Activated CD8-positive, alpha-beta memory T cell treated with anti-CD3 and anti-CD28 coated beads, Interleukin-2, amount 10 ng/mL, durations not matched to agents 7 days and 5 days (primary cell): ENCODE measurements at places on chromosomes 16 and 17. TPM values are rescaled to one million over a fixed set of nuclear protein-coding genes. Genes with fewer than 3 reads are reported as not detected.

DNA sequence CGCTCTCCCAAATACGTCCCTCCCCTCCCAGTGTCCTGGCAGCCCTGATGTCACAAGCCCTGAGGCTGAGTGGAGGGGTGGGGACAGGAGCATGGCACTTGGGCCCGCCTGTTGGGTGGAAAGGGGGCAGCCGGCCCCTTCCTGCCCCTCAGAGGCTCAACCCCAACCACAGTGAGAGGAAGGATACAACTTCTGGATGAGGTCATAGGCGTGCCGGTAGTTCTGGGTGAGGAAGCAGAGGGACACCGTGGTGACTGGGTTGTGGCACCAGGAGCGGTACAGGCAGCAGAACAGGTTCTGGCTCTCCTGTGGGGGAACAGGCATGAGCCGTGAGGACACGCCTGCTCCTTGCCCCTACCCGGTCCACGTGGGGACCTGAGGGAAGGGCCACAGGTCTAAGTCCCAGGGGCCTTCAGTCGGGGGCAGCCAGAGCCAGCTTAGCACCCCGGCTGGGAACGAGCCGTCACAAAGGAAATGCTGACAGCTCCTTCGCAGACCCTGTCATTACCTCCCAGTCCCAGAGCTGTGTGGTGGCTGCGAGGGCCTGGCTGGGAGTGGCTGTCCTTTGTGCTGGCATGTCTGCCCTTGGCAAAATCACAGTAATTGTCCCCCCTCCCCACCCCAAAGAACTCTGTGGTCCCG is 11.2 kb upstream of the MTSS2 start:
- peak; percentile 70 for DNase-seq
- no peaks in the 10 kb centered on the region for H3K27me3 ChIP-seq
- H3K4me1 ChIP-seq: peaks cover 28% of the 10 kb centered on the region
- H3K36me3 ChIP-seq: no peaks in the 10 kb centered on the region

GRCh38 chr16:87051526-87052320 is 265.5 kb downstream of the C16orf95 start:
- H3K36me3 ChIP-seq: no peaks in the 10 kb centered on the region
- H3K4me1 ChIP-seq: no peaks in the 10 kb centered on the region
- no peak overlapping the region for H3K4me3 ChIP-seq
- H3K27ac ChIP-seq: no peak overlapping the region
- peaks cover 6% of the 10 kb centered on the region for H3K27me3 ChIP-seq
- DNase-seq: no peak

DNA sequence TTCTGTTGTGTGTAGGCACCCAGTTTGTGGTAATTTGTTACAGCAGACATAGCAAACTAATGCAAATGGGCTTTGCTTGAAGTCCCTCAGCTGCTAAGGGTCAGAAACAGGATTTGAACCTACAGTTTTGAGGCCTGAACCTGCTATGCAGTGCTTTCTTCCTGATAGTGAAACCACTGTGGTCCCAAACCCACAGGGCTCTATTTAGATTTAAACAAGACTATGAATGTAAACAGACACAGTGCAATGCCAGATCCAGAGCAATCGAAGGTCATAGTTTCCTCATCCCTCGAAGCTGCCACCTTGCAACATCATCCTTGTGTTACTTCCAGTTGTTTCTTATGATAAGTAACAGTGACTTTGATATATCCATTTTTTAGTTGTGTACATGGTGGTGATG is 630.2 kb downstream of the WWOX start:
- H3K27ac ChIP-seq: no peak overlapping the region
- H3K27me3 ChIP-seq: no peaks in the 10 kb centered on the region
- peaks cover 2% of the 10 kb centered on the region for H3K36me3 ChIP-seq
- no peak for DNase-seq

- no peak within 1 kb of the TSS for H3K27ac ChIP-seq
- no peak for DNase-seq
- peaks cover 30% of the 10 kb centered on the region for H3K4me1 ChIP-seq
- no peak within 1 kb of the TSS for H3K4me3 ChIP-seq
- no peaks in the 10 kb centered on the region for H3K36me3 ChIP-seq
- peaks cover under 1% of the 10 kb centered on the region for H3K27me3 ChIP-seq
Measured at GRCh38 chr17:50165867-50166517, at the start of gene SGCA. Gene SGCA, plus strand, starts transcription at chr17:50166005. Its CDS starts 36 bp downstream, at chr17:50166041.

DNA sequence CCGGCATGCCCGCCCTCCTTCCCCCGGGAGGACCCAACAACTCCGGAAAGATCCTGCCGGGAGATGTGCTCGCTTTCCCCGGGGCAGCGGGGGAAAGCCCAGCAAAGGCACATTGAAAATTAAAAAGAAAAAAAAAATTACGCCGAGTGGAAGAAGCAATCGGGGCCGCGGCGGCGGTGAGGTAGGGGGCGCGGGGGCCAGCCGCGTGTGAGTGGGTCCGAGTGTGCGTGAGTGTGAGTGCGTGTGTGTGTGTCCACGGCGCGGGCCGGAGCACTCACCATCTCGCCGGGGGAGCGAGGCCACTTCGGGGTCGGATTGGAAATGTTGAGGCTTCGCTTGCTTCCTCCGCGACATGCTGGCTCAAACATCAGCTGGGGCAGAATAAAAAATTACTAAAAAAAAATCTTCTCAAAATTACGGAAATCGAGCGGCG is at the start of gene SALL1:
TSS of gene SALL1 (minus strand) at position 383 of the 433 bp plus-strand sequence. CDS start at position 354, 29 bp downstream.
- H3K27ac ChIP-seq: peak within 1 kb of the TSS; percentile 43
- peaks cover 80% of the 10 kb centered on the region for H3K27me3 ChIP-seq
- peaks cover 11% of the 10 kb centered on the region for H3K36me3 ChIP-seq
- no peak within 1 kb of the TSS for H3K4me3 ChIP-seq
- DNase-seq: no peak
- no peaks in the 10 kb centered on the region for H3K4me1 ChIP-seq

DNA sequence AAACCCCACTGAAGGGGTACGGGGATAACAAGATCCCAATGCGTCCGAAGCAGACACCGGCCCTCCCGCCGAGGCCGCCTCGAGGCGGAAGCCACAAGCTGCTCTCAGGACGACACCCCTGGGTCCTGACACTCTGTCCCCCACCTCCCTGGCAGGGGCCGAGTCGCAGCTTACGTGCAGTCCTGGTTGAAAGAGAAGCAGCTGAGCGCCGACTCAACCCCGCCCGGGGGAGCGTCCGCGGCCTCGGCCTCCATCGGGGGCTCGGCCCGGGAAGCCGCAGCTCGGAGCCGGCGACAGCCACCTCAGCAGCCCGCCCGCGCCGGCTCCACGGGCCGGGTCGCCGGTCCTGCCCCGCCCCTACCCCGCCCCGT is at the start of gene WIPI1:
TSS of gene WIPI1 (minus strand) at position 329 of the 371 bp plus-strand sequence. CDS start at position 254, 75 bp downstream.
- H3K27ac ChIP-seq: peak within 1 kb of the TSS; percentile 94
- peak; percentile 78 for DNase-seq
- peaks cover 13% of the 10 kb centered on the region for H3K36me3 ChIP-seq
- H3K27me3 ChIP-seq: no peaks in the 10 kb centered on the region
- H3K4me3 ChIP-seq: peak within 1 kb of the TSS; percentile 95
- peaks cover 76% of the 10 kb centered on the region for H3K4me1 ChIP-seq

DNA sequence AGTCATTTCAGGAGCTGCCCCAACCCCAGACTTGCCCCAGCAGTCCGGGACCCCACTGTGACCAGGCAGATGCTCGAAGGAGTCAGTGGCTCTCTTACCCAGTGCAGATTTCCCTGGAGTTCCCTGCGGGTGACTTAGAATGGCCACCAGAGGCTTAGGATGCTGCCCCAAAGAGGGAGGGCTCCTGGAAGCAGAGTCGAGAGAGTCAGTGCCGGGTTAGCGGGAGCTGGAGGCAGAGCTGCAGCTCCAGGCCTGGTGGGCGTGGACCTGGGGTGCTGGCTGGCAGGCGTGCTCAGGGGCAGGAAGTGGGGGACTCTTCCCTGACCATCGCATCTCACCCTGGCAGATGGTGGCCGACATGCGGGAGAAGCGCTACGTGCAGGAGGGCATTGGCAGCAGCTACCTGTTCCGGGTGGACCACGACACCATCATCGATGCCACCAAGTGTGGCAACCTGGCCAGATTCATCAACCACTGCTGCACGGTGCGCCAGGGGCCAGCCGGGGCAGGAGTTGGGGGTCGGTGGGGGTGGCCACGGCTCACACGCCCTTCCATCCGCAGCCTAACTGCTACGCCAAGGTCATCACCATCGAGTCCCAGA is 1.6 kb upstream of the HSD3B7 start:
- no peak overlapping the region for H3K4me3 ChIP-seq
- DNase-seq: no peak
- no peaks in the 10 kb centered on the region for H3K27me3 ChIP-seq
- peaks cover 15% of the 10 kb centered on the region for H3K4me1 ChIP-seq
- peaks cover 8% of the 10 kb centered on the region for H3K36me3 ChIP-seq

GRCh38 chr17:7894226-7894625 is 5.6 kb downstream of the CHD3 start:
- H3K27ac ChIP-seq: no peak overlapping the region
- no peaks in the 10 kb centered on the region for H3K27me3 ChIP-seq
- peaks cover 63% of the 10 kb centered on the region for H3K36me3 ChIP-seq
- peaks cover 4% of the 10 kb centered on the region for H3K4me1 ChIP-seq

GRCh38 chr17:72461757-72462156 is 340.9 kb downstream of the SOX9 start:
- H3K4me1 ChIP-seq: no peaks in the 10 kb centered on the region
- no peak overlapping the region for H3K4me3 ChIP-seq
- H3K27me3 ChIP-seq: no peaks in the 10 kb centered on the region
- H3K36me3 ChIP-seq: no peaks in the 10 kb centered on the region

DNA sequence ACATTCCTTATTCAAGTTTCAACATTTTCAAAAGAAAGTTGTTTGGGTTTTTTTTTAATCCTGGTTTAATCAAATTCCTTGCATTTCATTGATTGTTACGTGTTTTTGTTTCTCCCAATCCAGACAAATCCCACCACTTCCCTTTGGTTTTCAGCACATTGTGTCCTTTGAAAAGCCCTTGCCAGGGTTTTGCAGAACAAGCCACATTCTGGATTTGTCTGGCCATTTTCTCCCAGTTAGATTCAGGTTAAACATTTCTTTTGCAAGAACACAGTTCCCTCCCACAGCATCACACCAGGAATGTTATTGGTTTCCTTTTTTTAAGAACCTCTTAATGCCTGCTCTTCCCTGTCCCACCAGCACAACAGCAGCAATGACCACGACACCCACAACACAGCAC is 278.0 kb upstream of the SALL1 start:
- H3K27me3 ChIP-seq: no peaks in the 10 kb centered on the region
- H3K4me1 ChIP-seq: no peaks in the 10 kb centered on the region
- no peak overlapping the region for H3K27ac ChIP-seq
- H3K4me3 ChIP-seq: no peak overlapping the region
- H3K36me3 ChIP-seq: no peaks in the 10 kb centered on the region

GRCh38 chr17:38619937-38620550 is 14.3 kb upstream of the SRCIN1 start:
- H3K36me3 ChIP-seq: peaks cover 1% of the 10 kb centered on the region
- H3K27me3 ChIP-seq: peaks cover 45% of the 10 kb centered on the region
- H3K27ac ChIP-seq: no peak overlapping the region

DNA sequence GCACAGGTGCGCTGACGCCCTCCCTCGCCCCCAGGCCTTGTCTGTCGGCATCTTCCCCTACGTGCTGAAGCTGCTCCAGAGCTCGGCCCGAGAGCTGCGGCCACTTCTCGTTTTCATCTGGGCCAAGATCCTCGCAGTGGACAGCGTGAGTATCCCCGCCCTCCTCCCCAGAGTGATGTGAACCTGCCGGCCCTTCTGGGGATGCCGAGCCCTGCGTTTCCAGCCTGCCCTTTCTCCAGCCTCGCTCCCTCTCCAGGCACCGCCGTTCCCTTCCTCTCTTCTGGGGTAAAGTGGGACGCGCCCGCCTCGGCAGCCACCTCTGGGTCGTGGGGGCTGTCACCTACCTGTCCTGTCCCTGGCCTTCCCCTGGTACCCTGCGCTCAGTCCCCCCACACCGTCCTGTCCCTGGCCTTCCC is 133.9 kb upstream of the CHMP6 start:
- H3K4me3 ChIP-seq: no peak overlapping the region
- DNase-seq: no peak
- peaks cover 93% of the 10 kb centered on the region for H3K4me1 ChIP-seq
- peak overlapping the region; percentile 99 for H3K27ac ChIP-seq
- peaks cover 81% of the 10 kb centered on the region for H3K36me3 ChIP-seq
- H3K27me3 ChIP-seq: no peaks in the 10 kb centered on the region

- no peaks in the 10 kb centered on the region for H3K36me3 ChIP-seq
- H3K4me1 ChIP-seq: peaks cover 8% of the 10 kb centered on the region
- DNase-seq: no peak
Measured at GRCh38 chr16:67461600-67462278, 19.2 kb downstream of the ATP6V0D1 start.

DNA sequence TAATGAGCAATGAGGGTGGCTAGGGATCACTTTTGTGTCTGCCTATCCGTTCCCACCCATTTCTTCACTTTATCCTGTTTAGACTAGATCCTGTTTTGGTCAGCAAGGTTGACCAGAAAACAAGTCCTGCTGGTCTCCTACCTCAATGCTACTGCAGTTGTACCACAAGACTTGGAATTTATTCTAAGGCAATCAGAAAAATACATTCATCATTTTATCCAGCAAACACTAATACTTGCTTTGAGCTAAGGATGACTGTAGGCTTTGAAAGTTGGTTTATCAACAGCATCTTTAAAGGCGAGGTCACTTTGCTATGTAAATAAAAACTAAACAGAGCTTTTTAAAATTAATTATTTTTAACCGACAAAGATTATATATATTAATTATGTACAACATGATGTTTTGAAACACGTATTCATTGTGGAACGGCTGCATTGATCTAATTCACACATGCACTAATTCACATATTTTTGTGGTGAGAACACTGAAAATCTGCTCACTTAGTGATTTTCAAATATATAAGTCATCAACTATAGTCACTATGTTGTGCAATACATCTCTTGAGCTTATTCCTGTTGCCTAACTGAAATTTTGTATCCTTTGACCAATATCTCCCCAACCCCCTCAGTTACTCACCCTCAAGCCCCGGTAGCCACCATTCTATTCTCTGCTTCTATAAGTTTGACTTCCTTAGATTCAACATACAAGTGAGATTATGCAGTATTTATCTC is 125.9 kb upstream of the HS3ST3A1 start:
- H3K27ac ChIP-seq: no peak overlapping the region
- H3K36me3 ChIP-seq: no peaks in the 10 kb centered on the region
- H3K4me1 ChIP-seq: no peaks in the 10 kb centered on the region

UBALD1 gene
- total RNA-seq: 20.2 TPM

CLDN6 gene
- total RNA-seq: not detected
